Right lobe of liver (tissue), 6 donors: ENCODE measurements at places on chromosomes 5 and 9. TPM values are rescaled to one million over a fixed set of nuclear protein-coding genes. Genes with fewer than 3 reads are reported as not detected.

GRCh38 chr5:2699686-2700085 is 51.8 kb downstream of the IRX2 start:
- H3K27ac ChIP-seq, result no peak overlapping the region
- H3K27me3 ChIP-seq, result no peaks in the 10 kb centered on the region
- no peak for DNase-seq
- no peaks in the 10 kb centered on the region for H3K4me1 ChIP-seq
- no peaks in the 10 kb centered on the region for H3K36me3 ChIP-seq

DNA sequence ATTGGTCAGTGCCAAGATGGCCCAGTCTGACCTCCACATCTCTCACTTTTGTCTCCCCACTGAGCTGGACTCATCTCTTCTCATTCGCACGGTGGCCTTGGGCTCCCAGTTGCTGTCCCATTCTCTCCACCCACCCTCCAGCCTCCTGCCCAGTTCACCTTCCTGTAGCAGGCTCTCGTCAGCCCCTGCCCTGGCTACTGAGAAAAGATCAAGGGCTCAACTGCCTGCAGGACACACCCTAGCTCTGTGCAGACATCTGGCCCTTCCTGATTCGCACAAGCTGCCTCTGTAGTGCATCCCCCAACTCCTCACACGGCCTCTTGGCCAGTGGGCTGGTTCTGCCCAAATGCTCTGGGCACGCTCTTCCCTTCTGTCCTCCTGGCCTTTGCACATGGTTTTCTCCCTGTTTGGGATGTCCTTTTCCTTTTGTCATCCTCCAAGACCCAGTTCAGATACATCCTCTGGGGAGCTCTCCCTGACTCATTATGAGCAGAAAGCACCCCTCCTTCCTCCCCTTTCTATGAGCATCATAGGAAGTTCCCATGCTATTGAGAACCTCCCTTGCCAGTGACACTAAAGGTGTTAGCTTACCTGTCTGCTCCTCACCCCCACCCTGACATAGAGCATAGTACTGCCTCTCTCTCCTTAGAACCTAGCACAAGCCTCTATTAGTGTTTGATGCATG is 78.5 kb upstream of the TGFBR1 start:
- no peak overlapping the region for H3K4me3 ChIP-seq
- H3K27me3 ChIP-seq, result no peaks in the 10 kb centered on the region
- DNase-seq, result no peak
- H3K36me3 ChIP-seq, result no peaks in the 10 kb centered on the region
- H3K27ac ChIP-seq, result no peak overlapping the region

DNA sequence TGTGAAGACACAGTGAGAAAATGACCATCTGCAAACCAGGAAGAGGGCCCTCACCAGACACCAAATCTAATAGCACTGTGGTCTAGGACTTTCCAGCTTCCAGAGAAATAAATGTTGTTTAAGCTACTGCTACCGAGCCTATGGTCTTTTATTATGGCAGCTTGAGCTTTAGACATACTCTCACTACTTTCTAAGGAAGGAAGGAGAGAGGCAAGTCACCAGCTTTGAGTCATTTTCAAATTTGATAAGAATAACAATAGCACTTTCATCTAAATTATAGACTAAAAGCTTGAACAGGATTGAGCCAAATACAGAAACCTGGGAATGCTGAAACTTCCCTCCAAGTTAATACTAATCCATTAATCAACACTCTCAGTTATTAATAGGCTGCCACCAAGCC is 64.4 kb downstream of the PLPPR1 start:
- H3K27me3 ChIP-seq, result no peaks in the 10 kb centered on the region
- H3K4me1 ChIP-seq, result no peaks in the 10 kb centered on the region
- no peak for DNase-seq

DNA sequence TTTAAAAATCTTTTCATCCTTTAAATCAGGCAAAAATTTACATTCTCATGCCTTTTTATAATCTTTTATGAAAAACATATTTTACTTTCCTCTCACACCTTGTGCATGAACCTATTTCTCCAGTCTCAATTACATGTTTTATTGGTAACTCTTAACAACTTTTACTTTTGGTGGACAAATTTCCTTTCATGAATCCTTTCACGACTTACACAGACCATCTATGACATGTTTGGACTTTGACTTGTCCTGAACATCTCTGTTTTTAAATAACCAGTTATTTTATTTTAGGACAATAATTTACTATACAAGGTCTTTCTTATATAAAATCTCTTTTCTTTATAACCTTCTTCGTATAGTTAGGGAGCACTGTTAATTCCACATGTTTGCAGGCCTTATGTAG is 26.5 kb upstream of the MTMR12 start:
- H3K4me1 ChIP-seq, result no peaks in the 10 kb centered on the region
- H3K27me3 ChIP-seq, result no peaks in the 10 kb centered on the region
- H3K27ac ChIP-seq, result no peak overlapping the region
- H3K4me3 ChIP-seq, result no peak overlapping the region
- no peaks in the 10 kb centered on the region for H3K36me3 ChIP-seq

DNA sequence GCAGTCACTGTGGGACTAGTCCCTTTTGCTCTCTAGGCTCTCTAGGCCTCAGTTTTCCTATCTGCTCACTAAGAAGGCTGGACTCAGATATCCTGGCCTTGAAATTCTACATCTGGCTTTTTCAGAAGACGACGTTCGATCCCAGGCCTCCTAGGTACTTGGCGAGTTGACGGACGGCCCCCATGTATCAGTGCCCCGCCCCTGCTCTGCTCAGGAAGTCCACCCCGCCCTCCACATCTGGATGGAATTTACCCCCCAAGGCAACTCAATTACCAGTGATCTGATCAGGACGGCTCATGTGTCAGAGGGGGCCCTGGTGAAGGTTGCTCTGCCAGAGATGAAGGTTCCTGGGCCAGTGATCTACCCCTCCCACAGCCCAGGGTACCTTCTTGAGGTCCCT is 44.1 kb upstream of the SYNPO start:
- H3K4me1 ChIP-seq, result no peaks in the 10 kb centered on the region
- no peak overlapping the region for H3K27ac ChIP-seq
- H3K4me3 ChIP-seq, result no peak overlapping the region
- DNase-seq, result peak; percentile 9
- H3K36me3 ChIP-seq, result no peaks in the 10 kb centered on the region

- H3K27ac ChIP-seq, result no peak overlapping the region
- no peaks in the 10 kb centered on the region for H3K36me3 ChIP-seq
- DNase-seq, result no peak
- no peaks in the 10 kb centered on the region for H3K27me3 ChIP-seq
Observed at GRCh38 chr9:27394154-27394825, 97.3 kb upstream of the EQTN start.

GRCh38 chr9:19119246-19119645 is 8.0 kb downstream of the PLIN2 start:
- no peak overlapping the region for H3K4me3 ChIP-seq
- H3K4me1 ChIP-seq, result no peaks in the 10 kb centered on the region
- DNase-seq, result no peak

GRCh38 chr9:69899491-69899890 is 78.9 kb downstream of the CFAP95 start:
- H3K27me3 ChIP-seq, result no peaks in the 10 kb centered on the region
- H3K27ac ChIP-seq, result no peak overlapping the region
- no peaks in the 10 kb centered on the region for H3K36me3 ChIP-seq
- no peak for DNase-seq

DNA sequence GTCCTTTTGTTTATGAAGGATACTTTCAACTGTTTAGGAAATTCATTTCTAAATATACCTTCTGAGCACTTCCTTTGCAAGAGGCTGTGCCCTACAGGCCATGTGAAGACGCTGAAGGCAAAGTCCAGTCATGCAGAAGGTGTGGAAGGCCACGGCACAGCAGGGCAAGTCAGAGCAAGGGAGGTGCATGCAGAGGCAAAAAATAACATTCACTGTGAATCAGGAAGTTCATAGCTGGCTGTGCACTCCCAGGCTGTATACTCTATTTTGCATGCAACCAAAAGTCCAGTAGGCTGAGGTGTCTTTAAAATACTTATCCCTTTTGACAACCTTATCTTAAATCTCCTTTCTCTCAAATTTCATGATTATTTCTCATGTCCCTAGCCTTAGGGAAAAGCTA is 50.3 kb downstream of the GNAQ start:
- peak overlapping the region; percentile 7 for H3K27ac ChIP-seq
- no peaks in the 10 kb centered on the region for H3K27me3 ChIP-seq
- no peak for DNase-seq
- H3K36me3 ChIP-seq, result no peaks in the 10 kb centered on the region
- no peak overlapping the region for H3K4me3 ChIP-seq

GRCh38 chr9:36891341-36891811 is 142.7 kb downstream of the PAX5 start:
- no peaks in the 10 kb centered on the region for H3K36me3 ChIP-seq
- H3K27ac ChIP-seq, result no peak overlapping the region
- no peaks in the 10 kb centered on the region for H3K27me3 ChIP-seq
- H3K4me1 ChIP-seq, result no peaks in the 10 kb centered on the region
- no peak for DNase-seq

GRCh38 chr5:135005076-135005475 is 29.0 kb downstream of the PITX1 start:
- no peaks in the 10 kb centered on the region for H3K4me1 ChIP-seq
- no peak overlapping the region for H3K4me3 ChIP-seq
- no peak overlapping the region for H3K27ac ChIP-seq
- H3K27me3 ChIP-seq, result no peaks in the 10 kb centered on the region

GRCh38 chr5:62259699-62260250 is 46.2 kb upstream of the KIF2A start:
- H3K4me3 ChIP-seq, result no peak overlapping the region
- H3K36me3 ChIP-seq, result no peaks in the 10 kb centered on the region
- H3K27me3 ChIP-seq, result no peaks in the 10 kb centered on the region
- DNase-seq, result no peak
- no peaks in the 10 kb centered on the region for H3K4me1 ChIP-seq

GRCh38 chr5:117893211-117893610 is 1095.1 kb downstream of the DTWD2 start:
- no peak overlapping the region for H3K4me3 ChIP-seq
- DNase-seq, result no peak
- H3K36me3 ChIP-seq, result no peaks in the 10 kb centered on the region

- H3K27ac ChIP-seq, result peak overlapping the region; percentile 73
- no peaks in the 10 kb centered on the region for H3K4me1 ChIP-seq
- DNase-seq, result no peak
- no peaks in the 10 kb centered on the region for H3K36me3 ChIP-seq
Observed at GRCh38 chr9:112750764-112751055, 150 bp downstream of the SNX30 start.

DNA sequence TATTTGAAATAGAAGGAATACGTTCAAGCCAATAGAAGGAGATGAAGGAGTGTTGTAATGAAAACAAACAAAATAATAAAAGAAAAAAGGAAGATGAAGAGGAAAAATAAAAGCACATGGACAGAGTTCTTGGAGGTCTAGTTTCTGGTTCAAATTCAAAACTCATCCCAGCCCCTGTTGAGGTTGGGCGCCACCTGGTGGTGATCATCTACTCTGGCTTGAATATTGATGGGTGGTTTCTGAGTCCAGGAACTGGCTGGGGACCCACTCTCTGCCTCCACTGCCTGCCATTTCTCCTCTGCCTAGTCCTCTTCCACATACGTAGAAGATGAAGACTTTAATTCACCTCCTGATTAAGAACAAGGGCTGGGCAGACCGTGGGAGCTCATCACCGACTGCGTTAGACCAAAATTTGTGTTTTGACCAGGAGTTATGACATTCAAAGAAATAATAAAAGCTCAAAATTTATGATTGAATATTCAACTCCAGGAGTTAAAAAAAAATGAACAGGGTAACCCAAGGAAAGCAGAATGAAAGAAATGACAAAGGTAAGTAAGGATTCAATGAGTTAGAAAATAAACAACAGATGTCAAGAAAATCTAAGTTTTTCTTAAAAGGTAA is 99.0 kb upstream of the SLC1A3 start:
- DNase-seq, result peak; percentile 63
- H3K27ac ChIP-seq, result no peak overlapping the region
- H3K4me3 ChIP-seq, result no peak overlapping the region

- H3K27me3 ChIP-seq, result no peaks in the 10 kb centered on the region
- no peak overlapping the region for H3K27ac ChIP-seq
- no peak overlapping the region for H3K4me3 ChIP-seq
- DNase-seq, result no peak
Observed at GRCh38 chr5:58498340-58498942, 7.2 kb downstream of the GAPT start.

GRCh38 chr9:6183227-6183551 is 32.4 kb upstream of the IL33 start:
- DNase-seq, result no peak
- H3K36me3 ChIP-seq, result no peaks in the 10 kb centered on the region
- H3K27ac ChIP-seq, result no peak overlapping the region
- H3K4me3 ChIP-seq, result no peak overlapping the region
- H3K4me1 ChIP-seq, result no peaks in the 10 kb centered on the region
- H3K27me3 ChIP-seq, result no peaks in the 10 kb centered on the region

GRCh38 chr9:134180786-134181647 is 16.7 kb upstream of the RNU6ATAC start:
- H3K4me1 ChIP-seq, result peaks cover 52% of the 10 kb centered on the region
- no peak overlapping the region for H3K4me3 ChIP-seq
- peak overlapping the region; percentile 49 for H3K27ac ChIP-seq
- no peak for DNase-seq

- H3K4me3 ChIP-seq, result no peak overlapping the region
- no peaks in the 10 kb centered on the region for H3K36me3 ChIP-seq
- no peaks in the 10 kb centered on the region for H3K27me3 ChIP-seq
- no peak overlapping the region for H3K27ac ChIP-seq
Observed at GRCh38 chr9:137319739-137320551, 17.9 kb upstream of the NRARP start.

ENTR1 gene
- total RNA-seq, result 49.7 TPM

AJM1 gene
- total RNA-seq, result 1.7 TPM

GRXCR2 gene
- not detected for total RNA-seq

JAKMIP2 gene
- 0.26 TPM for total RNA-seq

CAPSL gene
- not detected for total RNA-seq

PNPLA7 gene
- total RNA-seq, result 6.2 TPM

MYORG gene
- 27.1 TPM for total RNA-seq

GFI1B gene
- total RNA-seq, result not detected

NR5A1 gene
- total RNA-seq, result not detected

SLC6A7 gene
- not detected for total RNA-seq

C9orf50 gene
- total RNA-seq, result not detected

SPAG8 gene
- total RNA-seq, result not detected

SPATA31E1 gene
- not detected for total RNA-seq

BSPRY gene
- total RNA-seq, result 1.4 TPM

PCDHAC1 gene
- 0.86 TPM for total RNA-seq

CHMP5 gene
- 27.5 TPM for total RNA-seq
